ENCODE measurements at places on chromosomes 13 and 19.

DNA sequence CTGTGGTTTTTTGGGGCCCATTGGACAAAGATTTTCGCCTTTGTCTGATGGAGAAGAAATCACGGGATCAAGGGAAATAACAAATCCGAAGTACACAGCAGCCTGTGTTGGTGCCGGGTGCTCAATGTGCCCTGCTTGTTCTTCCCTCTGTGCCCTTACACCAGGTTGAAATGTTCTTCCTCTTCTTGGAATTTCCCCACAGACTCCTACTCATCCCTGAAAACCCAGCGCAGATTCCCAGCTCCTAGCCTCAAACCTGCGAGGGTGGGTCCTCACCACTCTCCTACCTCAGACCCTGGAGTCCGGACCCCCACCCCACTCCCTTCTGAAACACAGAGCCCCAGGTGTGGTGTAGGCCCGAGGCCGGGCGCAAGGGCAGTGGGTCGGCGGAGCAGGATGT lies 4.9 kb upstream of the ACP4 start:
- no peak for DNase-seq

GRCh38 chr13:45544520-45544919 lies 71.0 kb downstream of the ERICH6B start:
- no peak for DNase-seq

DNA sequence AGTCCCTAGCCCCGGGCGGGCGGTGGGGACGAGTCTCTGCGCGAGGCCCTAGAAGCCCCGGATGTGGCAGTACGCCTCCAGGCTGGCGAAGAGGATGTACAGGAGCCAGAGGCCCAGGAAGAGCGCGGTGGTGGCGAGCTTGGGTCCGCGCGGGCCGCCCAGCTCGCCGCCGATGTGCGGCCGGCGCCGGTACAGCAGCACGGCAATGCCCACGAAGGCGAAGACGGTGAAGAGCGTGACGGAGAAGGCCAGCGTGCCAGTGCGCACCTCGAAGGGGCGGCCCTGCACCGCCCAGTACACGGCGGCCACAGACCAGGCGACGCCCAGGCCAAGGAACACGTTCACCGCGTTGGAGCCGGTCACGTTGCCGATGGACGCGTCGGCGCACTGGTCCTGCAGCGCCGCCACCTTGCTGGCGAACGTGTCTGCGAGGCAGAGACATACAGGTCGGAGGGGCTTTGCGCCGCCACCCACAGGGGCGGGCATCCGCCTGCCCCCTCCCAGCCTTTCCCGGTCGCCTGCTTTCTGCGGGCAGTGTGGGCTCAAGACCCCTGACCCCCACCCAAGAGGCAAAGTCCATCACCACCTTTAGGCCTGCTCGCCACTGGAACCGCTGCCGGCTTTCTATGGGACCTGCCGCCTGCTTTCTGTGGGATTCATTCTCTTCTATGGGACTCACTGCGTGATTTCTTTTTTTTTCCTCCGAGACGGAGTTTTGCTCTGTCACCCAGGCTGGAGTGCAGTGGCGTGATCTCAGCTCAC lies 10.9 kb upstream of the MEIS3 start:
- peak; percentile 66 for DNase-seq

DNA sequence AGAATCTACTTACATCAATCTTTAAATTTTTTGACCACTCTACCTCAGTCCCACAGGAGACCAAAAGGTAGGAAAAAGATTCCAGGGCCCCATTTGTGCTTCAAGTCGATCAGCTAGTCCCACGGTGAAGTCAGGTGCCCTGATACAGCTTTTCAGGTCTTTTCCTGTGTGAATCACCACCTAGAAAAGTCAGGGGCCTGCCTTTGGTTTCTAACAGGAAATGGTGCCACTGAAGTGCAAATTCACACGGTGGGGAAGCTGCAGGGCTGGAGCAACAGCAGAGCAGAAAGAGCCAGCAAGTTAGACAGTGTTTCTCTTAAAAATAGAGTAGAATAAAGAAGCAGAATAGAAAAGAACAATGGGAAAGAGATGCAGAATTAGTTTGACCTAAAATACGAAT lies 107.5 kb downstream of the KLF12 start:
- DNase-seq = peak; percentile 27

DNA sequence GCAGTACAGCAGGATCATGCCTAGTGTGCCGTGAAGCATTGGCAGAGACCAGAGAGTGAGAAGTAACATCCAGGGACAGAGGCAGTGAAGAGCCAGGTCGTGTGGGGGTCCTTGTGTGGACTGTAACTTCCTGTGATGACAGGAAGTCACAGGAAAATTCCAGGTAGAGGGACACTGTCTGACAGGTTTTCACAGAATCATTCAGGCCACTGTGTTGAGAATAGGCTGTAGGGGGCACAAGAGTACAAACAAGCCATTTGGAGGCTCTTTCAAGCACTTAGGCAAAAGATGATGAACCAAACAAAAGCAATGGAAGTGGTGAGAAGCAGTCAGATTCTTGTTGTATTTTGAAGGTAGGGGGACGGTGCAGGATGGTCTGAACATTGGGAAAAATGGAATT lies 46.4 kb downstream of the N4BP2L1 start:
- no peak for DNase-seq

DNA sequence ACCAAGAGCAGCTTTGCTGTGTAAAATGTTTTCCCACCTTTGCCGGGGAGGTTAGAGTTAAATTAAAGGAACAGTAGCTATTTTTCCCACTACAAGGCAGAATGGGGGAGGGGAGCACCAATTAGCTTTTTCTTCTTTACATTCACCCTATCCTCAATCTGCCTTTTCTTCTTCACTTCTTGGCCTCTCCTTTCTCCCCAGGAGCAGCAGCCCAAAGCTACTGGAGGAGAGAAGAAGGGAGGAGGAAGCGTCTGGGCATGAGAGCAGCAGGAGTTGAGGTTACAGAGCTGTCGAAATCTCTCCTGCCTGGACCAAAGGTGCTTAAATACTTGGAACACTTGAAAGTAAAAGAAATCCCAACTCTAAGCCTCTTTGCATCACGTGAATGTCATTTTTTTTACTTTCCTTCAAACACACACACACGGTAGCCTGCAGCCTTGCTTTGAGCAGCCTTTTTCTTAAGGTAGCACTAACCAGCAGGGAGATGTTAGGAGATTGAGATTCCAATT lies 39.0 kb upstream of the WASF3 start:
- no peak for DNase-seq

DNA sequence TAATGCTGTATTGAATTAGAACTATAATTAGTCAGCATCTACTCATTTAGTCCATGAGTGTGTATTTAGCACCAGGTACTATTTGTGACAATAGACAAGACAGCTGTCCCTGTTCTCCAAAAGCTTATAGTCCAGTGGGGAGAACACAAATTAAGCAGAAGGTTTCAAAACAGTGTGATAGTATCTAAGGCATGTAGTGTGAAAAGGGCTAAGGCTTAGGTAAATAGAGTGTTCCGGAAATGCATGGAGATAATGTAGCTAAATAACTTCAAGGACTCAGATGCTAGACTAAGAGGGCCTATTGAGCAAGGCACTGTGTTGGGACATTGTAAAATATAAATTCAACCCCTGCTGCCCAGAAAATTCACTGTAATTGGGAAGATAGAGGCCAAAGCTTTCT lies 144.1 kb upstream of the MIR17HG start:
- DNase-seq = no peak

DNA sequence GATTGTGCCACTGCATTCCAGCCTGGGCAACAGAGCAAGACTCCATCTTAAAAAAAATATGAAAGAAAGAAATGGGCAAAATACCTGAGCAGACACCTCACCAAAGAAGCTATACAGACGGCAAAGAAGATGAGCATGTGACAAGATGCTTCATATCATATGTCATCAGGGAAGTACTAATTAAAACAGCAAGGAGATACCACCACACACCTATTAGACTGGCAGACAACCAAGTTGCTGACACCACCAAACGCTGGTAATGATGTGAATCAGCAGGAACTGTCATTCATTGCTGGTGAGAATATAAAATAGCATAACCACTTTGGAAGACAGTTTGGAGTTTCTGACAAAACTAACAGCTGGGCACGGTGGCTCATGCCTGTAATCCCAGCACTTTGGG lies 11.5 kb upstream of the TFDP1 start:
- DNase-seq = no peak

GRCh38 chr19:18765224-18765623 lies 25.9 kb downstream of the COMP start:
- no peak for DNase-seq

GRCh38 chr19:47438793-47439220 lies 19.5 kb upstream of the MEIS3 start:
- peak; percentile 27 for DNase-seq

GRCh38 chr19:14758816-14759215 lies 19.5 kb downstream of the ADGRE2 start:
- DNase-seq = peak; percentile 11

DNA sequence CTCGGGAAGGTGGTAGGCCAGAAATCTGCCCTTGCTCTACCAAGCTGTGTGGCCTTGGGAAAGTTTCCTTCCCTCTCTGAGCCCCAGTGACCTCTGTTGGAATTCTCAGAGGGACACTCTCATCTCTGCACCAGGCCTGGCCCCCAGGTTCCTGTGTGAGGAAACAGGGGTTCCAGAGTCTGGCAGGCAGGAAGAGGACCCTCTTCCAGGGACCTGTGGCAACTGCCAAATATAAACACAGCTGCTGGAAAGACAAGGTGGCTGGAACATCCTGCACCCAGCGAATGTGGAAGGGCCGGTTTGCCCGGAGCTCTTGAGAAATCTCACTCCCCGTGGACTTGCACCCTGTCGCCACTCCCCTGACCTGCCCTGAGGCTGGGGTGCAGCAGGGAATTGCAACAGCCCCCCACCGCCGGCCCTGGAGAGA lies 52.8 kb downstream of the GADD45B start:
- DNase-seq = no peak

GRCh38 chr13:103156346-103156998 lies 90.3 kb upstream of the SLC10A2 start:
- no peak for DNase-seq

DNA sequence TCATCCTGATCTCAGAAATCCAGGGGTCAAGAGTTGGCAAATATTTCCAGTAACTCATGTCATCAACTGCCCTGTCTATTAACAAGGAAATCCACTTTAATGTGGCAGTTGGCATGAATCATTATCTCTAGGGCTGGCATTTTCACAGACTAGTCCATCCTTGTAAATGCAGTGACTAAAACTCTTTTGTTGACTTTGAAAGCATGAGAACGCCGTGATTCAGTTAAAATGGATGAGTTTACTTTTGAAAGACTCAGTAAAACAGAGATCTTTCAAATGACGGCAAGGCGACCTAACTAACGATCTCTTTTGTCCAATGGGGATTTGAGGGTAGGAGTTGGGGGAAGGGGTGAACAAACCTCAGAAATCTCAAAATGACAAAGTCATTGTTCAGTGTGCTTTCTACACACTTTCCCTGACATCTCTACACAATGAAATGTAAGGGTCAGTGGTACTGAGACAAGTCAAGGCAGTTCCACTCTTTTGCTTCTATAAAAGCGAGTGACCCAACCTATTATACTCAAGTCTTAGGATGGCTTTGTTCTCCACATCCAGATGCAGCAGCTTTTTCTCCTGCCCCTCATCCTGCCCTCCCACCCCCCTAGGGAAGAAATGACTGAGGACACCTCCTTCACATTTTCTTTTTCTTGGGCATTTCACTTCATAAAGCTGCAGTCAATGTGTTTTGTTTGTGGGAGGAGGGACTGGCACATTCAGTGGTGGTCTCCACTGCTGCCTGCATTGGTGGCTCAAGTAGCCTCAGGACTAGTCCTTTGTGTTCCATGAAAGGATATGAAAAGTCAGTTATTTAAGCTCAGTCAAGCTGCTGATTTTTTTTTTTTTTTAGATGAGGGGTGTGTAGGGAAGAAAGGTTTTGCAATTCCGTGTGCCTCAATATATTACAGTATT lies 200.5 kb downstream of the ABCC4 start:
- no peak for DNase-seq

DNA sequence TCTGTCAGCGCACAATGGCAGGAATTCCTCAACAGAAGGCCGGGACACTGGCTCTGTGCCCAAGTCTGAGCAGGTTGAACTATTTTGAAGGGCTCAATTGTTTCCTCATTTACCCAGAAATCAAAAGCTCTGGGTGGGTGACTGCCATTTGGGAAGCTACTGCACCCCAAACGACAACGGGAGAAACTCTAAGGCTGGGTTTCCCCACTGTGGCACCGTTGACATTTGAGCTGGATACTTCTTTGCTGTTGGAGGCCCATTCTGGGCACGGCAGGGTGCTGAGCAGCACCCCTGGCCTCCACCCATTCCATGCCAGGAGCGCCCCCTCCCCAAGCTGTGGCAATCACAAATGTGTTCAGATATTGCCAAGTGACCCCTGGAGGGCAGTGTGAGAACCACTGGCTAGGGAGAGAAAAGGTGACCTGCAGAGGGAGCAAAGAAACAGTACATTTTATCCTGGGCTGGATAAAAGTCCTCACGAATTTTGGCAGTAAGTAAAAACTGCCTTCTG lies 62.5 kb downstream of the RFX2 start:
- DNase-seq = no peak

DNA sequence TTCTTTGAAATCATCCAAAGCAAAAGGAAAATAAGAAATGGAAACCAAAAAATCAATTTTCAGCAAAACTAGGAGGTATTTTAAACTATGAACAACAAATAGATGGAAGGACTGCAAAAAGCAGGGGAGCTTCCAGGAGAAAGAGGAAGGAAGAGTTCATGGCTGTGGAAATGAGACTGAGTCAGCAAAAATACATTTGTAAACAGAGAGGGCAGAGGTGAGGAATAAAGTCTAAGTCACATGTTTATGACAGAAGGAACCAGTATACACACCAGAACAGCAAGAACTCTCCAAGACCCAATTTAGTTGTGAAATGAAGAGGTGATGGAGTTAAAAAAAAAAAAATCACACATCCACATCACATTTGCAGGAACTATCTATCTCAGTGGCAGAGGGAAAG lies 69.6 kb downstream of the RNASEH2B start:
- no peak for DNase-seq

DNA sequence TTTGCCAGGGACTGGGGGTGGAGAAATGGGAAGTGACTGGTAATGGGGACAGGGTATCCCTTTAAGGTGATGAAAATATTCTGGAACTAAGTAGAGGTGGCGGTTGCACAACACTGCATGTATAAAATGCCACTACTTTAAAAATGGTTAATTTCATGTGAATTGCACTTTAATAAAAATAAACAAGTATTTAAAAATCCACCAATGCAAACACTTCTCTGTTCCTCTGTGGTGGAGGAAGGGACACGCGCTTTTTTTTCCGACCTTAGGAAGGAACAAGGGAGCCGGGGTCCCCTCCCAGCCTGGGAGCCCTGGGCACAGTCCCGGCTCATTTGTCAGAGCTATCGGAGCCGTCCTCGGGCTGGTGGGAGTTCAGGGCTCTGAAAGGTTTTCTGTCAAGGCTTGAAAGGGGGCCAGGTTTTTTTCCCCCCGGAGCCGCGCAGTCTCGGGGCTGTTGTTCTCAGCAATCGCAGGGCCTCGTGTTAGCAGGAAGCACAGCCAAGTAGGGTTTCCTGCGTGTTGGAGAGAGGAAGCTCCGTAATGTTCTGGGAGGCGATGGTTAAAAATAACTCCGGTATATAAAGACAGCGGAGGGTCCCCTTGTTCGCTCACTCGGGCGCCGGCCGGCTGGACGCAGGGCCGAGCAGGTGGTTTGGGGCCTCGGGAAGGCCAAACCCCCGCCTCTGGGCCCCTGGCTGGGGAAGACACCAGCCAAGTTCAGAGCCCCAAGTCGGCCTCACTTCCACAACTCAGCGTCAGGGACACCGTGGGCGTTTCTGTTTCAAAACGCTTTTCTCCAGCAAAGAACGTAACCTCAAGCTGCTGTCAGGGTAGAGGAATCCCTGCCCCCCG lies 41.2 kb upstream of the KLF2 start:
- peak; percentile 53 for DNase-seq
